ENCODE measurements at places on chromosomes 4 and X. TPM values are rescaled to one million over a fixed set of nuclear protein-coding genes. Genes with fewer than 3 reads are reported as not detected.

DCAF8L2 gene
- not detected for total RNA-seq

DNA sequence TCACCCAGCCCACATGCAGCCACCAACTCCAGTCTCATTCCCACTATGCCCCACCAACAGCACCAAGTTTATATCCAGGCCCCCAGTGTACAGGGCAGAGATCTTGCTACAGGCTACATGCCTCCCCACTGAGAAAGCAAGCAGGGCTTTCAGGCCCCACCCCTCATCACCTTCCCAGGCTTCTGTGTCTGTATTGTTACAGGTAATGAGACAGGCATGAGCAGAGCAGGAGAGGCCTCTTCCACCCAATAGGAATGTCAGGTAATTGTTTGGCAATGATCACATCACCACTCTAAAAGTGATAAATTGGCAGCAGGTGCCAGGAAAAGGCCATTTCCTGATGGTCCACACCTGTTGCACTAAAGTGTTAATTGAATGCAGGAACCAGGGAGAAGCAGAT, 102.5 kb downstream of the ZNF518B start:
- DNase-seq, result no peak

DNA sequence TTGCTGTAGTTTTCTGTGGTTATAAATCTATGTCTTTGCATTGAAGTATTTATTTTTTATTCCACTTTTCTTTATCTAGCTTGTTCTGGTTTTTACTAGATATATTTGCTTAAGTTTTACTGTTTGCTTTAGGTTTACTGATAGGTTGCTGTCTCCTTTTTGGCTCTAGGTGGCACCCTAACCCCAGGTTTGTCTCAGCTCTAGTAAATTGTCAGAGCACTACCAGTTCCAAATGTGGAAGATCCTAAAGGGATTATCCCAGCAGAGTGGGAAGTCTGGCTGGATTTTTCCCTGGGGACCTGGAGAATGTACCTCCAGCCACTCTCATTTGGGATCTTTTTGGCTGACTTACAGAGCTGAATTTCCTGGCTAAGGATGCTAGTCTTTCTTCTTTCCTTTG, 106.1 kb downstream of the PBDC1 start:
- peak; percentile 46 for DNase-seq

- peak; percentile 100 for DNase-seq
Observed at GRCh38 chrX:318739-319578, at the start of gene GTPBP6. Gene GTPBP6 (minus strand): TSS chrX:318796. CDS start chrX:318787, 9 bp downstream.

ZNF732 gene
- not detected for total RNA-seq

DNA sequence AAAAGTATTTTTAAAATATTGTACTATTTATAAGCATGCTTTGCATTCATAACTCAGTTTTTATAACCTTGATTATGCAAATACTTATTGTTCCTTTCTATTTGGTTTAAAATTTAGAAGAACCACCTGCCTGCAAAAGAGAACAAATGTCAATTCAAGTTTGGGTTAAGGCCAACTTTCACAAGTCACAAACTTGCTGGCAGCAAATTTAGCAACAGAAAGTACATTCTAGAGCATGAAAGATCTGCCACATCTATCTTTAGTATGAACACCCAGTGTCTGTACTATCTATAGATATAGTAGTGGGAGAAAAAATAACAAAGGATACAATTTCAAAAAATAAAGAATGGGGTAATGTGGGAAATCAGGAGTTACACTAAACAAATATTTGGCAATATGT, 1014.2 kb downstream of the C4orf33 start:
- DNase-seq, result no peak

GRCh38 chrX:150842198-150842685, 56.2 kb downstream of the CD99L2 start:
- DNase-seq, result no peak

MAGEH1 gene
- total RNA-seq, result 8.3 TPM

GRCh38 chr4:38073596-38074234, 113.5 kb downstream of the PTTG2 start:
- DNase-seq, result no peak

- no peak for DNase-seq
Observed at GRCh38 chr4:3235581-3235980, 13.4 kb upstream of the MSANTD1 start.
